ENCODE measurements at places on chromosomes 4 and X.

DNA sequence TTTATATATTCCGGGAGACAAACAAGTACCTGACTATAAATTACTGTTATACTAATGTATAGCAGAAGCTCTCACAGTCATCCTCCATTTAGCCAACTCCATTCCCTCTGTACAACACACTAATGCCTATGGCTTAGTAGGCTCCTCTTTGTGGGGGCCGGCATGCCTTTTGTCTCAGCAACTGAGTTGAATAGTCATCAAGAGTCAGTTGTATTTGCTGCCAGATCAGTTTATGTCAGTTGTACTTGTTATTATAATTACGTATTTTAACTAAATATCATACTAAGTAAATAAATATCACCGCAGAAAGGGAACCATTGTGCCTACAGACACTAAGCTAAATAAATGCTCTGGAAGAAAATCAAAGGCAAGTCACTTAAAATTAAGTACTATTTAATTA, 9.9 kb downstream of the PRMT9 start:
- no peak for DNase-seq

DNA sequence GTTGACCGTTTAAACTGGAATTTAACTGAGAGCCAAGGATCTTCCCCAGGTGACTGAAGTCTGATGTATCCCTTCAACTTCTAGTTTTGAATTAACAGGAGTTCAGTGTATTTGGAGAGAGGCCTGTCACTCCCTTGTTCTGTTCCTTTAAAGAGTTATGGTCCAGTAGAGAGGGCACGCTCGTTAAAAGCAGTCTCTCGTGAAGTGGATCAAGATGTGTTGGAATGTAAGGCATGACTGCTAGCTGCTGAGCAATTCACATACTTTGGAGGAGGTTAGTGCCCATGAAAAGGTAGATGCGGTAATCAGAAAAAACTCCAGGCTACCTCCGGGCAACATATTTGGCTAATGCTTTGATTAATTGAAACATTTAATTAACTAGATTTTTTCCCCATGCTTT, 65.7 kb downstream of the SHROOM2 start:
- no peak for DNase-seq

GRCh38 chrX:47796433-47796906, 40.2 kb upstream of the ZNF81 start:
- DNase-seq, result no peak

GRCh38 chrX:17679820-17680219, 57.5 kb upstream of the SCML1 start:
- no peak for DNase-seq

- no peak for DNase-seq
Observed at GRCh38 chr4:147052361-147052760, 106.7 kb upstream of the TTC29 start.

DNA sequence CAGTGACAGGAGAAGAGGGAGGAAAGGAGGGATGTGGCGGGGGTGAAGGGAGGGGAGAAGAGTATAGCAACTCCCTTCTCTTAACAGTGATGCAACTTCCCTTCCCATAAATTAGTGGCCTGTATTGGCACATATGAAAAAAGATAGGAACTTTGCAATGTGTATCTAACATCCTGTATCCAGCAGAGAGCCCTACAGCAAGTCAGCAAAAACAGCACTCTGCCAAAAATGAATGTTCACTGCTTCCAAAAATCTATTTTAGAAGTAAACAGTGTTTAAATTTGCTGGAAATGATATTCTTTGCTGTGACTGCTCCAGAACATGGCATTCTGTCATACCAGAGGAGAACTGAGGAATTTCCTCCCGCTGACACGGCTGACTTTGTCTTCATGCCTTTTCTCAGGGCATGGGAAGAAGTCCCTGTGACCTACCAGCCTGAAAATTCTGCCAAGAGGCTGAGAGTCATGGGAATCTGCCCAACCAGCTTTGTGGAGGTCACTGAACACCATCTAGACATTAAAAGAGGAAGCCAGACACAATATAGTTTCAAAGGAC, 343.4 kb upstream of the RASGEF1B start:
- DNase-seq, result no peak

DNA sequence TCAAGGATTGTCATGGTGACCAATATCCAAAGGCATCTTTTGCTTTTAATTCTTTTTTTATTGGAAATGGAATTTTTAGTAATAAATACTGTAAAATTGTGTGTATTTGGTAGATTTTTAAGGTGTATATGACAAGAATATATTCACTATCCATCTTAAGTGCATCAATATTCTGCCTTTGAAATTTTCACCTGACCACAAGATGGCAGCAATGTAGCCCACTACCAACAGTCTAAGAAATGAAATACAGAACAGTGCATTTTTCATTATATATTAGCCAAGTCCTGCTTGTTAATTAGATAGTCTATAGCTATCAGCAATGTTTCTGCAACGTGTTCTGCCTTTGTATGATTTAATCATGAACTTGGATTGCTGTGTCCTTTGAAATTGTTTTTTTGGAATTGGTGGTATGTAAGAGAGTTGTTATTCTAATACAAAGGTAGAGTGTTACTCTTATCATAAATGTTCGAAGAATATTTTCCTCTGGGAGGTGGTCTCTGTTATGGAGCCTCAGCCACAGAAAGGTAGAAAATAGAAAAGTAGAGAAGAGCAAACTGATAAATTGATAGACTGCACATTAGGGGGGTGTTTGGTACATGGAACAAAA, 38.2 kb downstream of the HPGDS start:
- DNase-seq, result no peak

GRCh38 chr4:69823048-69823447, 36.9 kb downstream of the SULT1E1 start:
- DNase-seq, result no peak

DNA sequence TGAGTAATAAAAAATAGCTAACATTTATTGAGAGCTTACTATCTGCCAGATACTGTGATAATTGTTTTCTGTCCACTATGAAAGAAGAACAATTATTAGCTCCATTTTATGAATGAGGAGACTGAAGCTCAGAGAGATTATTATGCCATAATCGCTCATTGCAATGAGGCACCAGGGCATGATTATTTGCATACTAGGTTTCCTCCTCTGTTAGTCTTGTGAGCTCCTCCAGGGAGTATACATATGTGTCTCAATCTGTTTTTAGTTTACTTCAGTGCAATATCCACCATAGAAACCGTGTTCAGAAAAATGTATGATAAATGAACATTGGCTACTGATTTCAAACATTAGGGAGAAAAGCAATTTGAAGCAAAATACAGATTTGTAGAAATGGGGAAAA, 139.4 kb upstream of the OTUD4 start:
- DNase-seq, result no peak

- DNase-seq, result no peak
Observed at GRCh38 chrX:49282647-49283011, 13.0 kb downstream of the PPP1R3F start.

DNA sequence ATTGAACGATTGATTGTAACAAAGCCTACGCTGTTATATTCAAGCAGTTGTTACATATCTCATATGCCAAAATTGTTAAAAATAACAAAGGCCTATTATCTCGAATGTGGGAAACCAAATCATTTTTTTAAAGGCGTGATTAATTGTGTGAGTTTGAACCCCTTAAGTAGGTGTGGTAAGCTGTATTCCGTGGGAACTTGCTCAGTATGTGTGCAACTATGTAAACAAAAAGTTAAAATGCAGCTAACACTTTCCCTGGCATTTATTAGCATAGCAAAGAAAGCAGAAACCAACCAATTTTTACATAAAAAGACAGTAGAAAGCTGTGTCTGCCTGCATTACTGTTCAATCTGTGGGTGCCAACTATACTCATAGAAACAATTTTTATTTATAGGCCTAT, 166.0 kb upstream of the HAND2 start:
- DNase-seq, result no peak

- no peak for DNase-seq
Observed at GRCh38 chr4:13892739-13893105, 265.2 kb upstream of the BOD1L1 start.

- DNase-seq, result no peak
Observed at GRCh38 chr4:100254237-100254636, 64.0 kb upstream of the DDIT4L start.

GRCh38 chr4:16026160-16026761, 57.6 kb downstream of the PROM1 start:
- no peak for DNase-seq

DNA sequence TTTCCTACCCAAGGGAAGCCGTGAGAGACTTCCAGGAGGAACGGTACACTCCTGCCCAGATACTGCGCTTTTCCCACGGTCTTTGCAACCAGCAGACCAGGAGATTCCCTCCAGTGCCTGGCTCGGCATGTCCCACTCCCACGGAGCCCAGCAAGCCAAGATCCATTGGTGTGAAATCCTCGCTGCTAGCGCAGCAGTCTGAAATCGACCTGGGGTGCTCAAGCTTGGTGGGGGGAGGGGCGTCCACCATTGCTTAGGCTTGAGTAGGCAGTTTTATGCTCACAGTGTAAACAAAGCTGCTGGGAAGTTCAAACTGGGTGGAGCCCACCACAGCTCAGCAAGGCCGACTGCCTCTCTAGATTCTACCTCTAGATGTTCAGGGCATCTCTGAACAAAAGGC, 284.8 kb upstream of the FGF13 start:
- DNase-seq, result no peak

DNA sequence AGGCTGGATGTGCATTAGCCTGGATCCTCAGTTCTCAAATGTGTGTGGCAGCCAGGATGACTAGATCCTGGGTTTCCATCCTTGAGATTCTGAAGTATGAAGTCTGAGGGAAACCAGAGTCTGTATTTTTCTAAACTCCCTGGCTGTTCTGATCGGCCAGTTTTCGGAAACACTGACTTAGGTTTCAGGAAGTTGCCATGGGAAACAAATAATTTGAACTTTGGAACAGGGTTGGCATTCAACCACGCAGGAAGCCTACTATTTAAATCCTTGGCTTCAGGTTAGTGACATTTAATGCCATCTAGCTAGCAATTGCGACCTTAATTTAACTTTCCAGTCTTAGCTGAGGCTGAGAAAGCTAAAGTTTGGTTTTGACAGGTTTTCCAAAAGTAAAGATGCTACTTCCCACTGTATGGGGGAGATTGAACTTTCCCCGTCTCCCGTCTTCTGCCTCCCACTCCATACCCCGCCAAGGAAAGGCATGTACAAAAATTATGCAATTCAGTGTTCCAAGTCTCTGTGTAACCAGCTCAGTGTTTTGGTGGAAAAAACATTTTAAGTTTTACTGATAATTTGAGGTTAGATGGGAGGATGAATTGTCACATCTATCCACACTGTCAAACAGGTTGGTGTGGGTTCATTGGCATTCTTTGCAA, 67.6 kb downstream of the PDGFRA start:
- DNase-seq, result no peak

DNA sequence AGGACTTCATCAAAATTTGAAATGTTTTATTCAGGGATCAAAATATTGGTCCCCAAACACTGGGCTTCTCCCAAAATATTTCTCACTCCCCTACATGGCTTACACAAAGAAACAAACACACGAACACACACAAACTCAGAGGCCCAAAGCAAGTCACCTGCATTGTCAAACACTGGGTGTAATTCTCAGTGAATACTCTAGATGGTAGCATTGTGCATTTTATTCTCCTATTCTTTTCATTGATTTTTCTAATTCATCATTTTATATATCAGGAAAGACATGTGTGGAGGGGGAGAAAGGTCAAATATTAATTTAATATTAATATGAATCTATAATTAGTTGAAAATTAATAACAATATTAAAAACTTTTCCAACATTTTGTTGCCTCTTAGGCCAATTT, 72.3 kb upstream of the TNMD start:
- DNase-seq, result no peak

DNA sequence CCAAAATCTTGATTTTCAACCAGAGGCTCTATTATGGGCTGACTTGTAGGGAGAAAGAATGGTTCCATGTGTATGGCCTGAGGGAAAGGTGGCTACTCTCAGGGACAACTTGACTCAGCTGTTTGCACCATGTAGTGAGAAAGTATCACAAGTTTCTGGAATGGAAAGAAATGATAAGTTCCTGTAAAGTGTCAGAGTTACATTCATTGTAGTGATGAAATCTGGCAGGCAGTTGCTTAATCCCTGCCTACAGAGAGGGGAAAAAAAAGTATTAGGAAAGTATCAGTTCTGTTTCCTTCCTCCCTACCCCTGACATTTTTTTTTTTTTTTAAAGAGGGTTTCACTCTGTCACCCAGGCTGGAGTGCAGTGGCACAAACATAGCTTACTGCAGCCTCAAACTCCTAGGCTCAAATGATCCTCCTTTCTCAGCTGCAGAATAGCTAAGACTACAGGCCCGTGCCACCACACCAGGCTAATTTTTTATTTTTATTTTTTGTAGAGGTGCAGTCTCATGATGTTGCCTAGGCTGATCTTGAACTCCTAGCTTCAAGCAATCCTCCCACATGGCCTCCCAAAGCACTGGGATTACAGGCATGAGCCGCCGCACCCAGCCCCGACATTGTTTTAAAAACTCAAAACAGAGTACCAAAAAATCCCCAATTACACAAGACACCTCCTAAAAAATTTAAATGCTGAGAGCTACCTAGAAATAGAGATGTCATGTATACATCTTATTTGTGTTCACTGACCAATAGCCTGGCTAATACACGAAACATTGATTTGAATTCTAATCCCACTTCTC, 4.8 kb upstream of the FBXL5 start:
- no peak for DNase-seq

- no peak for DNase-seq
Observed at GRCh38 chr4:7857238-7857701, 82.4 kb downstream of the AFAP1 start.

- DNase-seq, result no peak
Observed at GRCh38 chr4:185165605-185166063, 22.6 kb downstream of the SLC25A4 start.

DNA sequence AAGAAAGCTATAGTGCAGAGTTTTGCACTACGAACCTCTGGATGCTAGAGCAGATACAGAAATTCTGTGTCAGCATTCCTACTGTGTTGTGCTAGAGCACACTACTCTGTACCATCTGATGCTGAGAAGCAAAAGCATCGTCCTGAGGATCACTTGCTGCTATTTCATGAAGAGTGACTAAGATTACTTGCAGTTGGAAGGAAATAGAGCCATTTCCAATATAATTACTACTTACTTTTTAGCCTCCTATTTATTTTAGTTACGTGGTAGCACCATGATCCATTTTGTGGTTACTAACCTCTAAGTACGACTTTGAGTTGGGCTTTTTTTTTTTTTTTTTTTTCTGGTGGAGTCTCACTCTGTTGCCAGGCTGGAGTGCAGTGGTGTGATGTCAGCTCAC, 226.7 kb downstream of the PALLD start:
- no peak for DNase-seq

DNA sequence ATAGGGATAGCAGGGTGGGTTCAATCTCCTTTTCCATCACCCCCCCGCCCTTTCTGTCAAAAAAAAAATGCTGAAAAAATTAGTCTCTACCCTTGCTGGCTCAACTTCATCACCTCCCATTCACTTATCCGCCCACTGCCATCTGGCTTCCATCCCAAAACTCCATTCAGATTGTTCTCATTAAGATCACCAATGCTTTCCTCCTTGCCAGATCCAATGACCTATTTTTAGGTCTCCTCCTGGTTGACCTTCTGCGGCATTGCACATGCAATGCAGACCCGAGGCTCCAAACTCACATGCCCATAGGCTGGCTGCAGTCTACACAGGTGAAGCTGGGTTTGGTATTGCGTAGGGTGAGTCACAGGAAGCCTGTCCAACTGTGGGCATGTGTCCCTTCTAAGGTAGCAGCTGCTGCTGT, 21.1 kb upstream of the STIM2 start:
- DNase-seq, result no peak
